ENCODE measurements at places on chromosomes 5 and 9.

DNA sequence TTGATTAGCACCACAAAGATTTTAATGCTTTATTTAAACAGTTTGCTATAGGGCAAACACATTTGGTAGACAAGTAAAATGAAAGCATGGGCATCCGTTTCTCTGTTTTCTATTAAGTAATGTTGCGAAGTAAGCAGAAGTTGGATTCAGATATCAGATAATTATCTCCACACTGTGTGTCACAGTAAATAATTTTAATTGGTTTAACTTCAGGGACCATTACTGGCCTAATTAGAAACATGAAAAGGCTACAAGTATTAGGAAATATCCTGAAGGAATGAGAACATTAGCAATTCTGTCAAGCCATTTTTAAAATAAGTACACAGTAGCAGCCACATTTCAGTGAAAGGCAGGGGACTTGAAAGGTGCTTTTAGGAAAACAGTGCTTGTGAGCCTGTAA is 975.4 kb downstream of the NR2F1-AS1 start:
- DNase-seq: no peak

GRCh38 chr5:72145348-72145747 is 38.1 kb downstream of the MAP1B start:
- no peak for DNase-seq

GRCh38 chr5:135761746-135762145 is 72.7 kb upstream of the SLC25A48 start:
- DNase-seq: no peak

- no peak for DNase-seq
Measured at GRCh38 chr9:69385581-69386033, 60.6 kb downstream of the ENTREP1 start.

DNA sequence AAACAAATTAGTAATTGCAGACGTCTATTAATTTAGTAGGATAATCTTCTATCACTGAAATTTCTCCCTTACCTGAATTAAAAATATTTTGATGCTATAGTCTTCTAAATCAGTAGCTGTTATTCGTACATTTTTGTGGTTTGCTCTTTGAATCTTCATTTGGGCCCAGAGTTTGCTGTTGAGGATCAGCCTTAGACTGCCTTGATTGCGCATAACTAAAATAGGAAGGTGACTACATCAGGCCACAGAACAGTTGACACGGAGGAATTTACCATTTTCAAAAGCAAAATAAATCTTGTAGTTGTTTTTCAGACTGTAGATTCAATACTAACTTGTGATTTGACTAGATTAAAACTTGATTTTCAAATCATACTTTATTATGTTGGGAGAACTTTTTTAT is 11.8 kb upstream of the NADK2 start:
- no peak for DNase-seq

GRCh38 chr9:92770360-92770995 is 5.8 kb upstream of the BICD2 start:
- DNase-seq: no peak

- no peak for DNase-seq
Measured at GRCh38 chr5:142605611-142606010, 80.3 kb downstream of the FGF1 start.

DNA sequence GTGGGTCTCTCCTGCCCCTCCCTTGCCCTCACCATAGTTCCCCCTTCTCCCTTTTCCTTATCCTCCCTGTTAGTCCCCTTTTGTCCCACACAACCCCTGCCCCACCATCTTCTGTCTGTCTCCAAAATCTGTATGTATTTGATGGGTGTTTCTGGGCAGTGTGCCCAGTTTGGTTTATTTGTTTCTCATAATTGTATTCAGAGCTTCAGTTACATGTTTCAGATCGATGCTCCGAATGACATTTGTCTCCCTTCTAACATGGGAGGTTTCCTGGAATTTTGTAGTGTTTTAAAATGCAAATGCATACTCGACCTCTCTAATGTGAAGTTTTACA is 22.2 kb downstream of the FBXL7 start:
- no peak for DNase-seq

GRCh38 chr5:136424835-136425584 is 59.7 kb upstream of the TRPC7 start:
- DNase-seq: peak; percentile 20

- DNase-seq: peak; percentile 2
Measured at GRCh38 chr5:43926923-43927322, 323.9 kb downstream of the NNT start.

DNA sequence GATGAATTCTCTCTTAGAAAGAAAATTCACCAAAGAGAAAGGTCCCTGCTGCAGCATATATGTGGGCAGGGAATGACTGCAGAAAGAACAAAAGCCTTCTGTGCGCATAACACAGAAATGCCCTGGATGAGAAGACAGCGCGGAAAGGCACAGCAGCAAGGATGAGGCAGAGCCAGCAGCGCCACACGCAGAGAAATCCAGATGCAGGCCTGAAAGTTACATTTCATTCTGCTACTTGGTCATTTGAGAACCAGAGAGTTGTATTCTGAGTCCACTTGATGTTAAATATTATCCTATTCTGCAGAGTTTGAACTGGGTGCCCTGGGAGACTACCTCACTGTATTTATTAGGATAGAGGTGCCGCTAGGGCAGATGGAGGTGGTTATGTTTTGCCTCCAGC is 68.5 kb downstream of the GLDC start:
- no peak for DNase-seq

DNA sequence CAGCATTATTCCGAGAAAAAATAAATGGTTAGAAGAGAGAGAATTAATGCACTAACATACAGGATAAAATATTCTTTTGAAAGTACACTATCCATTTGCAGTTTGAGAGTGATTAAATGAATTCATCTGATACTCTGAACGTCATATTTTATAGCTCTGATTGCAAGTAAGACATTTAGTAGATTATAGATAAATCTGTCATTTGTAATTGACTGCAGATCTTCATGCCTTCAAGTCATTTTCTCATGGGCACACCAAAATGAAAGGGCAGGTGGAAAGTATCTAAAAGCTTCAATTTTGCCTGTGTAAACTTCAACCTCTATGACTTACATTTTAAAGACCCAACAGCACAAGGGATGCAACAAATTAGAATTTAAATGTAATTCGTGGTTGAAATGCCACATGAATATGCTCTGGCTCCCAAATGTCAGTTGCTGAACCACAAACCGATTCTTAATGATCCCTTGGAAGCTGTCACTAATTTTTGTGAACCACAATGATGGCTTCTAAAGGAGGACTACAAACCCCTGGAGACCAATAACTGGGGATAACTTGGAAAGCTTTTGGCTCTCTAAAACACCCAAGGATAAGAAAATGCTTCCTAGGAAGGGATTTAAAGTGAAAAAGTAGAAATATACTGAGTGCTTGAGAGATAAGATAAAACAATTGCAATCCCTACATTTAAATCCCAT is 3.9 kb downstream of the TYRP1 start:
- no peak for DNase-seq

DNA sequence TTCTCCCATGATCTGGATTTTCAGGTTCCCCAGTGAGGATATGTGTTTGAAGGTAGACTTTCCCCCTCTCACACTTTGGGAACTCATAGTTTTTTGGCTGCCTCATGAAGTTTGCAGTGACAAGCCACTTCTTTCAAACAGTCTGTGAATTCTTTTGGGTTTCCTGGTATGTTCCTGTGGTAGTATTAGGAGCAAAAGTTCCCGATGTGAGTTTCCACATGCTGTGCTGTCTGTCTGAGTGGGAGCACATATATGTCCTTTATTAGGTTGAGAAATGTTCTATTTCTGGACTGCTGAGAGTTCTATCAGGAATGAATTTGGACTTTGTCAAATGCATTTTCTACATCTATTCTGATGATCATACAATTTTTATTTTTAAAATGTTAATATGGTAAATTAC is 273.2 kb upstream of the TARS1 start:
- no peak for DNase-seq

DNA sequence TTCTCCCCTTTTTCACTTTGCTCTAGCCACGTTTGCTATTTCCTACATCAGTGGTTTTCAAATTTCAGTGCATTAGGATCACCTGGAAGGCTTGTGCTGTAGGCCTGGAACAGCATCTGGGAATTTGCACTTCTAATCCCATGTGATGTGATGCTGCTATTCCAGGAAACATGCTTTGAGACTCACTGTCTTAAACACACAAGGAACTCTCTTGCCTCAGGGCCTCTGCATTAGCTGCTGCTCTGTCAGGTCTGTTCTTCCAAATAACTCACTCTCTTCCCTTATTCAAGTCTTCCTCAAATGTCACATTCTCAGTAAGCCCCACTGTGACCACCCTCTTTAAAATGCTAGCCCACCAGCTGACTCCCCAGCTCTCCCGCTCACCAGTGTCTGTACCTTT is 204.0 kb downstream of the DNAH5 start:
- no peak for DNase-seq

DNA sequence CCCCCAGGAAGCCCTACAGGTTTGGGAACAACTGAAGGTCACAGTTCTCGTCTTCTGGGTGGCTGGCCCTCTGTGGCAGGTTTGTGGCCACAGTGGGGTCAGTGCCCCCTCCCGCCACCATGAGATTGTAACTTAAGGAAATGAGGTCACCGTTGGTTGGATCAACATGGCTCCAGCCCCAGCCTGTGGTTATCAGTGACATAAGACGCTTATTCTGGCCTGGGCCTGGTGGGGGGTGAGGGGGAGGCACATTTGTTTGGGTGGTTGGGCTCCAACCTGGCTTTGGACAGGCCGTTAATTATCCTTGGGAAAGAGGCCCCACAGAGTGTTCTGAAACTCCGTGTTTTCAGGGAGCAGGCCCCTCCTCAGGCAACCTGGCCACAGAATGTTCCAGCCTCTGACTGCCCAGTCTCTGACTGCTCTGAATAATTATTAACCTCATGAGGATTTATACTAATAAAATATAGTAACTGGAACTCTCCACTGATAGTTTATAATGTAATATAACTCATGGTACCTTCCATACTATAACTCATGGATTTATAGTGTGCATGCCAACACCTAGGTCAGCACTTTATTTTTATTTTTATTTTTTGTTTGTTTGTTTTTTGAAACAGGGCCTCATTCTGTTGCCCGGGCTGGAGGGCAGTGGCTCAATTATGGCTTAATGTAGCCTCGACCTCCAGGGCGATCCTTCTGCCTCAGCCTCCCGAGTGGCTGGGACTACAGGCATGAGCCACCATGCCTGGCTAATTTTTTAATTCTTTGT is 58.0 kb upstream of the RPL26L1 start:
- peak; percentile 90 for DNase-seq

GRCh38 chr9:137278721-137279711 is 1.5 kb downstream of the TOR4A start:
- no peak for DNase-seq

GRCh38 chr9:125932012-125932411 is 184.8 kb downstream of the PBX3 start:
- DNase-seq: peak; percentile 98

DNA sequence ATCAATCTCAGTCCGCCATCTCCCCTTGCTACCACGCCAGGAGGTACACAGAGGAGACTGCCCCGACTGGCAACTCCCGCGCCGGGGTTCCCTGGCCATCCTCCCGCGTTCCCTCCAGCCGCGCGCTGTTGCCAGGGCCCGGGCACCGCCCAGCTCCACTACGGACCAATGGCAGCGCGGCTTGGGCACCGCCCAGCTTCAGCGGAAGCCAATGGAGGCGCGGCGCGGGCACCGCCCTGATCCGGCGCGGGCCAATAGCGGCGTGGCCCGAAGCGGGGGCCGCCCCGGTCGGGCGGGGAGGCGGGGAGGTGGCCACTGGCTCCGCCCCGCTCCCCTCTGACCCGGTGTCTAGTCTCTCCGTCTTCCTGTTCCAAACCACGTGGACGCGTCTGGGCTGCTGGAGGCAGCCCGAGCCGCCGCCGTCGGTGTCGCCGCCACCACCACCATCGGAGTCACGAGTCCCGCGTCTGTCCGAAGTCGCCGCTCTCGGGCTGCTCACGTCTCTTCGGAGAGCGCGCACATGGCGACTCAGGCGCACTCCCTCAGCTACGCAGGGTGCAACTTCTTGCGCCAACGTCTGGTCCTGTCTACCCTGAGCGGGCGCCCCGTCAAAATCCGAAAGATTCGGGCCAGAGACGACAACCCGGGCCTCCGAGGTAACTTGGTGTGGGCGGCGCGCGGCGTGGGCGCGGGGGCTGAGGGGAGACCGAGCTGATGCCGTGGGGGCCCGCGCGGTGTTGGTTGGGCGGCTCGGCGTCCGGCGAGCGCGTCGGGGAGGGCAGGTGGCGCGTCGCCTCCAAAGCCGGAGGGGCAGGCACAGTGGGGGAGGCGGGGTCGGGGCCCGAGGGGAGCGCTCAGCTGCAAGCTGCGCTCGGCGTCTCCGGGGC is at the start of gene RCL1:
RCL1 (plus strand) TSS at position 373 of the 887 bp plus-strand sequence; CDS start at position 521, 148 bp downstream.
- DNase-seq: peak; percentile 93

DNA sequence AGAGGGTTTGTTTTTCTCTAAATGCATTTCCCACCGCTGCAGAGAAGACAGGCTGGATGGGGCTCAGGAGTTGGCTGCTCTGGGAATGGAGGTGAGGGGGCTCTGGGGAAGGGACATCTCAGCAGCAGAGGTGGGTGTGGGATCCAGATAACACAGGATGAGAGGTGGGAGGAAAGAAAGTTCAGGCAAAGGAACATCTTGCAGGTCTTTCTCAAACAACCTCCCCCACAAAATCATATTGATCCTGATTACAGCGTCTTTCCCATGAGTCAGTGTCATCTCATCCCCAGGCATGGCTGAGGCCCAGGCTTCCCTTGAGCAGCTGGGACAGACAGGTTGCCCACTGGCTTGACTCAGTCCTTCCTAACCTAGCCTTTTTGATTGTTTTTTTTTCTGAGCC is 11.3 kb upstream of the ACSL6 start:
- DNase-seq: no peak

DNA sequence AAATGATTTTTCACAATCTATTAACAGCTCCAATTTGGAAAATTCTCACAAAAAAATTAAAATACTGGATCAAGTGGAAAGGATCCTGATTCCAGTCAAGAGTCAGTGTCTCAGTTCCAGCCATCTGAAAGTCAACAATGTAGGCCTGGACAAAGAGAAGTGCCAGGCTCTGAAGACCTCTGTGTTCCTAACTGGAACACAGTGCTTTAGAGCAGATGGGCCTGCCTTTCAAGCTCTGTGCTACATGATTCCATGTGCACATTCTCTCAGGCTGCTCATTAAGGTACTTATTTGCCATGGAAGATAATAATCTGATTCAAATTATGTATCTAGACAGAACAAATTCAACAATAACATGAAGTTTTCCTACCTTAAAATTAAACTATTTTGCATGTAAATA is 30.2 kb upstream of the ALDH1A1 start:
- DNase-seq: no peak

DNA sequence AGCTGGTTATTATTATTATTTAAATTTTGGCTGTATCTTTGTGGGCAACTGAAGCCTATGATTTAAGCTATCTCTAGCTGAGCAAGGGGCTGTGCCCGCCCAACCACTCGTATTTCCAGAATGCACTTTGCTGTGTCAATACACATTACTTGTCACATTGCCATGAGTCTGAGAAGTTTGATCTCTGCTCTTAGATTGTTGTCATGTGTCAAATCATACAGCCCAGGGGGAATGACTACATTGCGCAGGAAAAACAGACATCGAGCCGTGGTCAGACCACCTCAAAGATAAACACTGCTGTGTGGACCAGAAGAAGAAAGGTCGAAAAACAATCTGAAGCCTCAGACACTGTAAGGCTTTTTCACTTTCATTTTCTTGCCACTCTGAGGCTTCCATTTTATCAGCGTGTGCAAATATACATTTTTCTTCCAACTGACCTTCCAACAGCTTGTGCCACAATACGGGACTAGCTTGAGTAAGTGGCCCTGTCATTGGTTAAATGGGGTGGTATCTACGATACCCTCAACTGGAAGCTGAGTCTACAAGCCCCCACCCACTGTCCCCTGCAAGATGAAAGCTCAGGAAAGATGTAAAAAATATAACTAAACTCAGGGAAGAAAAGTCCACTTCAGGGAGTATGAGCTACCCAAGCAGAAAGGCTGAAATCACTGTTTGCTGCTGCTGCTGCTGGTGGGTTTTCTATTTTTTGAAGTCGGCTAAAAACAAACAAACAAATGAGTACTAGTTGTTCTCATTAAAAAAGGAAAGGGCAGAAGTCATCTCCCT is 603.0 kb downstream of the BNC2 start:
- no peak for DNase-seq
